A549 (cell line): ENCODE measurements at places on chromosomes 6 and 20.

DNA sequence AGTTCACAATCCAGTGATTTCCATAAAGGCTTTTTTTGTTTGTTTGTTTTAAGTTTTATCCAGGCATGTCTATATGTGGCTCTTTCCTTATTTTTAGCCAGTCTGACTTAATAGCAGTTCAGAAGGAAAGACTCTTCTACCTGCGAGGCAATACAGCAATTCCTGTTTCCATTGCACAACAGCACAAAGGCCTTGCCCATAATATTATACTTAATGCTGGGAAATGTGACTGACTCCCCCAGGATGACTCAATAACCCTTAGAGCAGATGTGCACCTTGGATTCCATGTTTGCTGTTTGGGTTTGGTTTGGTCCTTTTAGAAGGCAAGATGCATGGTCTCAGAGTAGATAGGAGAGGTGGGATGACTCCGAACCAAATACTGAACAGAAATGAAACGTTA lies 184.1 kb downstream of the MTFR2 start:
- no peak for DNase-seq

DNA sequence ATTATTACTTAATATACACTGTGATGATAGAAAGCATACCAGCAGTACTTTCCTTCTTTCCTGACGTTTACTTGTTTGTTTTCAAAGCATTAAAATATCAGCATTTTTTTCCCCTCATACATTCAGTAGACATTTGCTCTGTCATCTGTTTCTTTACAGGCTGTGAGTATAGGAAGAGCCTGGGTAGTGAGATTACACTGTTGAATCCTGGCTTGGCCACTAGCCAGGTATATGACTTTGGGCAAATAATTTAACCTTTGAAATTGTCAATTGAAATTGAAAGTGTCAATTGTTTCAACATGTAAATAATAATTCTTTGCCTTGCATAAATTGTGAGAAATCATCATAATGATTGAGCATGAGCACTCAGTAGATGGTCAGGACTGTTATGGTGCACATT lies 336.2 kb downstream of the CDKAL1 start:
- DNase-seq: no peak

- no peak for DNase-seq
These were observed 37.9 kb downstream of the SYNDIG1 start for GRCh38 chr20:24507182-24507853.

DNA sequence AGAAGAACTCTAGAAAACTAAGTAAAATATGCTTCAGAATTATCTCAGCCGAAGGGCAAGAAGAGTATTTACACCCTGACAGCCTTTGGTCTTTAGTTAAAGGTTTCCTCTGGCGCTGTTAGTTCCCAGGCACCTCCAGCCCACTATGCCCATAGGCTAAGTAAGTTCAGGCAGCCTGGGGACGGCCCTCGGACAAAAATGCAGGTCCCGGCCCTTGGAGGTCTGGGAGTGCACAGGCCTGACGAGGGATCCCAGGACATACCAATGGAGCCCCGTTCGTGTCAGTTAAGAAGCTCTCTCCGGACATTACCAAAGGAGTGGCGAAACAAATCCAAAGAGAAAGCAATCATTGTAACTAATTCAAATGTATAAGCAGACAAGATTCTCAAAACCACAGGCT lies 311.8 kb downstream of the CD83 start:
- DNase-seq: no peak

DNA sequence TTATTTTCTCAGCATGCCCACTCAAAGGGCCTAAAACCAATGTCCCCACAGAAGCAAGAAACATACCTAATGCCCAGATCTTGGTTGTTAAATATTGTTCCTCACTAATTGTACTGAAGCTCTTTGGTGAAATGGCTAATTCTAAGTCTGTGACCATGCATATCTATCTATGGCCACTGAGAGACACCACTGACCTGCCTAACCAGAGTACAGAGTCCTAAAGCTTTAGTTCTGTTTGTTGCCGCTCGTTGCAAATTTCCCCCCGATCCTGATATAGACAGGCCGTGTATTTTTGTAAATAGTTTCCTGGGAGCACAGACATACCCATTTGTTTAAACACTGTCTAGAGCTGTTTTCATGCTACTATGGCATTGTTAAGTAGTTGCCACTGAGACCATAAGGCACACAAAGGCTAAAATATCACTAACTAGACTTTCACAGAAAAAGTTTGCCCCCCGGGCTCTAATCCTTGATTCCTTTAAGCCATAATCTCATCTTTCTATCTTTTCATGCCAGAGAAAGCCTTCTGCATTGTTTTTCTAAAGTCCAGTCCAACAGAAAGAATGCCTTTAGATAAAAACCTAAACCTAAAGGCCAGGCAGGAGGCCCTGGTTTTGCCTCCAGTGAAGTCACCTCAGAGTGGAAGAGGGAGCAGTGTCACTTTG lies 48.7 kb downstream of the DNAAF9 start:
- DNase-seq: no peak

GRCh38 chr6:111958534-111958933 lies 85.3 kb upstream of the FYN start:
- no peak for DNase-seq

GRCh38 chr20:38173237-38174156 lies 8.4 kb upstream of the TGM2 start:
- peak; percentile 92 for DNase-seq

GRCh38 chr20:3199976-3200755 lies 4.3 kb downstream of the DDRGK1 start:
- no peak for DNase-seq

DNA sequence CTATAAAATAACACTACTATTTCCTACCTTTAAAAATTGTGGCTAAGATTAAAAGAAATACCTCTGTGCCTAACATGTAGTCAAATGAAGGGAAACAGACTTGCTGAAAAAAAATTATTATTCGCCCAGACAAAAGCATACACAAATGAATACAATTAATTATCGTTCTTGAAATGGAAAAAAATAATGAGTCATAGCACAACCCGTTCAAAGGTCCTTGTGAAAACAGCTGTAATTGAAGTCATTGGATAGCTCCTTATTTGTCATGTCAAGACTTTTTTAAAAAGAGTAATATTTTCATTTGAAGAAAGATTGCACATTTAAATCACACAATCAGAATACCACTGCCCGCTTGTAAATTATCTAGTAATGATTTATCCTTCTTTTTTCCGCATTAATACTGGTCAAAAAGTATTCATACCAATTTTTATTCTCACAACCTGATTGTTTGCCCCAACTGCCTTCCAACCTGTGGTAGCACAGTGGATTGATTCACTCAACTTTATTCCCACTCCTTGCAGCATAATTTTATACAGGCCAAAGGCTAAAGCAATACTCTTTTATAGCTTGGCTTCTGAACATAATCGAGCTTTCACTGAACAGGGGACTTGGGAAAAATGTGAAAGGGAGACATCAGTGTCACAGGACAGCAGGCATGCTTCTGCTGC lies 655.2 kb upstream of the MAP3K7 start:
- no peak for DNase-seq

- DNase-seq: no peak
These were observed 48.2 kb upstream of the BEND6 start for GRCh38 chr6:56906752-56907151.

GRCh38 chr20:39960522-39961428 lies 728.3 kb downstream of the MAFB start:
- no peak for DNase-seq

GRCh38 chr6:35786810-35787209 lies 6.0 kb downstream of the CLPSL1 start:
- no peak for DNase-seq

- no peak for DNase-seq
These were observed 332.9 kb downstream of the RNF144B start for GRCh38 chr6:18720075-18720474.

DNA sequence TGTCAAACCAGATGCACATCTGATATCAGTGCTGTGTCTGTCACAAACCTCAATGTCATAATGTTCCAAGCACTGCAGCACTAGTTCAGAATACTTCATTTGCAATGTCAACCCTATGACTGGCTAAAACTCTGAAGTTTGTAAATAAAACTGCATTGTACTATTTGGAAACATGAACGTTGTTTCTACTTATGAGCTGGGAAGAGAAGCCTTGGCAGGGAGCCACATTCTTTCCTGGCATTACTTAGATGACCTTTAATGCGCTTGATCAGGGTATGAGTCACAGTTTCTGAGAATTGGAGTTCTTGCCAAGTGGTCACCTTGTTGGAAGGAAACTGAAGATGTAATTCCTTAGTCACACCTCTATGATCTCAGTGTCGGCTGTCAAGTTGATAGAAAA lies 664.8 kb upstream of the MMS22L start:
- DNase-seq: peak; percentile 74

- DNase-seq: no peak
These were observed 38.6 kb downstream of the TFEB start for GRCh38 chr6:41696788-41697187.
